ENCODE measurements at places on chromosomes 2 and 18.

- ATAC-seq = no peak
Measured at GRCh38 chr2:12050396-12050795, 304.0 kb downstream of the LPIN1 start.

- ATAC-seq = no peak
Measured at GRCh38 chr18:362311-363290, 94.8 kb upstream of the THOC1 start.

- no peak for ATAC-seq
Measured at GRCh38 chr2:169260846-169261642, 101.3 kb downstream of the LRP2 start.

DNA sequence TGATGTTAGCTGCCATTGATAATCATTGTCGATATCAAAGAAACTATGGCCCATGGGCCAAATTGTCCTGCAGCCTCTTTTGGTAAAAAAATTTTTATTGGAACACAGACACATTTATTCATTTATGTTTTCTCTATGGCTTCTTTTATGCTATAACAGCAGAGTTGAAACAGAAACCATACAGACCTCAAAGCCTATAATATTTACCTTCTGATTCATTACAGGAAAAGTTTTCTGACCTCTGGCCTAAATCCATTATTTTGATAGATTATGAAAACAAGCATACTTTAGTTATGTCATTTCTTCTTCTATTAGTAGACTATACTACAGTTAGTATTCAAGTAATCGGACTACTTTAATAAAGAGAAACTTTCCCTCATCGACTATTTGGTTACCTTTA lies 349.7 kb upstream of the GALNT5 start:
- no peak for ATAC-seq

DNA sequence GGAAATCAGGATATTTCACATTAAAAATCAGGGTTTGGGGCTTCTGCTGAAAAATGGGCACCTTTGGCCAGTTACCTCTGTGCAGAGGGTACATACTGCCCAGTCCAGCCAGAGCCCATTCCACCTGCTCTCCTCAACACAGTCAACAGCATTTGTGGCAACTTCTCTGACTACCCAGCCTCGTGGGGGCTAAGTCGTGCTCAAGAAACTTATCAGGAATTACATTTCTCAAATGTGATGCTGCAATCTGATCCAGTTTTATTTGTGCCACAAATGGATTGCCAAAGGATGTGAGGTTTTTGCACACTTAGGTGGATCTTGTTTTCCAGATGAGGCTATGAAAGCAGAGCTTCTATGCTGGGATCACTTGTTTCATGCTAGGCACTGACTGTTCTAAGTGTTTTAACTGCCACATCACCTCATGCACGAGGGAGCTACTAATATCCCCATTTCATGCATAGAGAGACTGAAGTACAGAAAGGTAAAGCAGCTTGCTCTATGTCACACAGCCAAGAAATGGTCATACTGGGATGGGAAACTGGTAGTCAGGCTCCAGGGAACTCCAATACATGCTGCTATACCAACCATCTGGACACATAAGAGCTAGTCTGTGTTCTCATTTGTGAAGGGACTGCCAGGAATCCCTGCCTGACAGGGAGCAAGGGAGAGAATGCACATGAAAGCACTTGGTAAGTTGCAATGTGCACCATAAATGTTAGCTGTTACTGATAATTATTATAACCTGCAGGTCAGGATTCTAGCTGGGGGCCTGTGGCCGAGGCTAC lies 89.0 kb upstream of the HK2 start:
- no peak for ATAC-seq

GRCh38 chr2:163669506-163669905 lies 66.3 kb downstream of the FIGN start:
- no peak for ATAC-seq
